Breast epithelium (tissue), 4 donors: ENCODE measurements at places on chromosomes 3 and 15. TPM values are rescaled to one million over a fixed set of nuclear protein-coding genes. Genes with fewer than 3 reads are reported as not detected.

DNA sequence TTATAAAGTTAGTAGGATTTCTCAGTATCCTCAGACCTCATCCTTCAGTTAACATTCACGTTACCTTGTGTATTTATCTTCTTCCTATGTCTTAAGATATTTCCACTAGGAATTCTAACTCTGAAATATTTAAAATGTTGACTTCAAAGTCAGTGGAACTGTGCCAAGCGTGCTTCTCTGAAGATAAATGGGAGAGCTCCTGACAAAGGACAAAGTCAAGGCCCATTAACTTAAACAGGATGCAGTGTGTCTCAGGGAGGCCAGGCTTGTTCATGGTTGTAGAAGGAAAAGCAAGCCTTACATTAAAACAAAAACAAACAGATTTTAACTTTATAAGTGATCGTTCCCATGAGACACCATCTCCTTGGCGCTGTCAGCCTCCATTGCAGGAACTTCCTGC is 41.5 kb downstream of the ABHD17C start:
- DNase-seq = no peak

Gene CHRFAM7A
- 0.73 TPM for total RNA-seq

- DNase-seq = no peak
Measured at GRCh38 chr3:105866656-105867653, 1.9 kb downstream of the CBLB start.

DNA sequence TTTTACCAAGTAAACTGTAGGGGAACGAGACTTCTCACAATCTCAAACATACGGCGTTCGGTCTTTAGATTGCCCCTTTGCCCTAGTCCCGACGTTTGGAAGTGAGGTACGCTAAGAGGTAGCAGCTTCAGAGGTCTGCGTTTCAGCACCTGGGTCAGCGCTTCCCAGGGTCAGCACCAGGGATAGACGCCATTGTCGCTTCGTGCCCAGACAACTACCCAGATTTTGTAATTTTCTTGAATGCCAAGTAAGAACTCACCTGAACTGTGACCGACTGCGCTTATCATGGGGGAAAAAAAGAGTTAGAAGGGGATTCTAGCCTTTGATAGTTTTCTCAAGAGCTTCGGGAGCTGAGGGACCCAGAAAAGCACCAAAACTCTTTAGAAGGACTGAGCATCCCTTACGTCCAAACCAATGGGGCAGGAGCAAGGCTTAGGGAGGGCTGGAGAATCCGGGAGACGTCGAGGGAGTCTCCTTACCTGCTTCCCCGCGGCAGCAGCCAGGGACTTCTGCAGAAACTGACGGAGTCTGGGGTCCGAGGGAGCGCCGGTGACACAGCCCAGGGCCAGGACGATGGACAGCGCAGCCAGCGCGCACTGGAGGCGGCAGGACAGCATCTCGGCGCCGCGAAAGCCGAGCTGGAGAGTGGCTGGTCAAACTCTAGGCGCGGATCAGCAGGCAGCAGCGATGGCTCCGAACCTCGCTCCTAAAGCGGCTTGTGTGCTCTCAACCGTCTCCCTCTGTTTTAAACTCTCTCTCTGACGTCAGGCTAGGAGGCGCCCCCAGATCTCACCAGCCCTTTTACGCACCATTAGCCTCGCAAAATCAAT is at the start of gene SST:
Gene SST (minus strand): TSS at position 720 of the 830 bp plus-strand sequence. CDS start 103 bp downstream, at position 617.
- DNase-seq = no peak

GRCh38 chr15:60480888-60481287 is 1.9 kb upstream of the ICE2 start:
- DNase-seq = no peak

- no peak for DNase-seq
Measured at GRCh38 chr3:192419312-192419711, 308.0 kb downstream of the FGF12 start.

- no peak for DNase-seq
Measured at GRCh38 chr3:194972641-194973040, 287.0 kb downstream of the FAM43A start.

DNA sequence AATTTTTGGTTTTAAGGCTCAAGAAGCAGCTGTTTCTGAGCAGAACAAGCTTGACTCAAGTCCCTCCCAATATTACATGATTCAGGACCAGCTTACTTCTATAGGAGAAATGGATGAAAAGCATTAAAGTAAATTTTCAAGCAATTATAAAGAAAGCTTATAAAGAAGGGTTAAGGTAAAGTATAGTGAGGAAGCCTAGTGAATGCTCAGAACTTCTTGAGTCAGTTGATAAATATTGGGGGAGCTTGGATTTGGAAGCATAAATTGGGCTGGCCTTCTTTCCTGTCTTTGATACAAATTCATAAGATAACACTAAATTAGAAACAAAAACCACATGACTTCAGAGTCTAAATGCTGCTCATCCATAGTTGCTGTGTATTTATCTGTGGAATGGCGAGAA is 156.0 kb downstream of the CHL1 start:
- no peak for DNase-seq

DNA sequence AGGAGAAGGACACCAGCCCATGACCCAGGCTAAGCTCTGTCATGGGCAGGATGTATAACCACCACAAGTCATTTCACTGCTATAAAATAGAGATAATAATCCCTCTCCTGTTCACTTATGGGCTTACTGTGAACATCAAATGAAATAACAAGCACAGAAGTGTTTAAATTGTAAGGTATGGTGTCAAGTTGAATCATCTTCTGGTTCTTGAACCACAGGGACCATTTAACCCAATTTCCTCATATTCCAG is 44.3 kb upstream of the TLE3 start:
- DNase-seq = no peak

Gene RLBP1
- not detected for total RNA-seq

DNA sequence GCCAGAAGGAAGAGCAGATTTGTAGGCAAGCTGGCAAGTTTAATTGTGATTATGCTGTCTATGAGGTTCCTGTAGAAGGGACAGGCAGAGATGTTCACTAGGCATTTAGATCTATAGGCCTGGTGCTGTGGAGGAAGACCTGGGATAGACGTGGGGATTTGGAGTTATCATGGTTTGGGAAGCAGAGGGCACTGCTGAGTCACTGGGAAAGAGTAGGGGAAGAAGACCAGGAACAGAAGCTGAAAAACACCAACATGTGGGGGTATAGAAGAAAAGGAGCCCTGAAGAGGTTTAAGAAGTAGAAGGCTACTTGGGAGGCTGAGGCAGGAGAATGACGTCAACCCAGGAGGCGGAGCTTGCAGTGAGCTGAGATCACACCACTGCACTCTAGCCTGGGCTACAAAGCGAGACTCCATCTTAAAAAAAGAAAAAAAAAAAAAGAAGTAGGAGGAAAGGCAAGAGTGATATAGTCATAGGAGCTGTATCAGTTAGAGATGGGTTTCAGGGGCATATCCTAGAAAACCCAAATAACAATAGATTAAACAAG is 19.3 kb downstream of the GRK7 start:
- no peak for DNase-seq

DNA sequence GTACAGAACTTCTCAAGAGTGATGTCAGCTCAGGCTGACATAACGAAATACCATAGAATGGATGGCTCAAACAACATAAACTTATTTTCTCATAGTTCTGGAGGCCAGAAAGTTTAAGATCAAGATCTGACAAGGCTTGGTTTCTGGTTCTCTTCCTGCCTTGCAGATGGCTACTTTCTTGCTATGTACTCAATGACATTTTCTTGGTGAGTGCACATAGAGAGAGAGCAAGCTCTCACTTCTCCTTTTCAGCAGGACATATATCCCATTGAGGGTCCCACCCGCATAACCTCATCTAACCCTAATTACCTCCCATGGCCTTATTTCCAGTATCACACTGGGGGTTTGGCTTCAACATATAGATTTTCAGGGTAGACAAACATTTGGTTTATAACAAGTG is 1072.1 kb downstream of the PLOD2 start:
- no peak for DNase-seq

GRCh38 chr3:58696093-58696492 is 29.5 kb upstream of the FAM3D start:
- no peak for DNase-seq

DNA sequence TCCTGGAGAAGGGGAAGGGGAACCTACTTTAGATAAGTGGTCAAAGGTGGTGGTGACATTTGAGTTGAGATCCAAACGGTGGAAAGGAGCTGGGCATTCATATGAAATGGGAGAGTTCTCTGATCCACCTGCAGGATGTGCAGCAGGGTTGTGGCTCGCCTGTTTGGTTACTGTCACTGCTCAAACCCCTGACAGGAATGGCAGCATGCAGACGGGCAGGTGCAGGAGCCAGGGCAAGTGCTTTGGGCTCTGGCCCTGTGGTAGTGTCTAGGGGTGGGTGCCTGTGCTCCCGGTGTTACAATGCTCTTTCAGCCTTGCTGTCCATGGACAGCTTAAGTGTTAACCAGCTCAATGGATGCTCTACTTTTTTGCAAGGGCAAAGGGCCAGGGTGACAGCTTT is 18.5 kb downstream of the PAQR9 start:
- no peak for DNase-seq

Gene NUDT16
- 27.2 TPM for total RNA-seq

GRCh38 chr3:194169595-194169994 is 33.6 kb downstream of the HES1 start:
- DNase-seq = no peak

- no peak for DNase-seq
Measured at GRCh38 chr3:195213639-195214315, 57.2 kb downstream of the XXYLT1 start.

Gene VGLL3
- 60.0 TPM for total RNA-seq

Gene RARB
- total RNA-seq = 20.1 TPM

DNA sequence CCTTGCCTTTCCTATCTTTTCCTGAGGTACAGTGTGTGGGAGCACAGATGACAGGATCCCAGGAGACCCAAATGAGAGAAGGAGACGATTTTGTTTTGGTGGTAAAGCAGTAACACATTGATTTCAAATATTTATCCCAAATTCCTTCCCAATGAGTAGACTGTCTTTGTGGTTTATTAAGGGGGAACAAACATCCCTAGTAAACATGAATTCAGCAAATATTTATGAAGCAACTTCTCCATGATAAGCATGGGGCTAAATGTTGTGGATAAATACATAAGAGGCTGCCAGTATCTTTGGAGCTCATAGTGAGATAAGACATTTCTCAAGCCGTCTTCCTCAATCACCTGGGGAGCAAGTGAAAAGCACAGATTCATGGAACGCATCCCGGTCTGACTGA is 460.8 kb upstream of the CFAP20DC start:
- no peak for DNase-seq

DNA sequence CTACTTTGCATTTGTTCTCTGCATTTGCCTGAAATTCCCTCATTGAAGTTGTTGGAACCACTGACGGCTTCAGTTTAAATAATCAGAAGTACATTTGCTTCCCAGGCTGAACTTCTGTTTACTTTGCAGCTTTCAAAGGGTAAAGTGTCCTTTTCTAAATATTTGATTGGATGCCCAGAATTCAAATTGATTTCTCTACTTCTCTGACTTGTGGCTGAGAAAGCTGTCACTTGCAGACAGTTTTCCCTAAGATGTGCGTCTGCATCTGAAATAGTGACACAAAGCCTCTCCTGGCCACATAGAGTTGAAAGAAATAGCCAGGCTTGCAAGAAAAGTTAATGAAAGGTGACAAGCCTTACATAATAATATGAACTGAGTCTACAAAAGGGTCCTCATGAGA is 299.6 kb downstream of the THSD4 start:
- DNase-seq = no peak

Gene TRIM71
- total RNA-seq = not detected

DNA sequence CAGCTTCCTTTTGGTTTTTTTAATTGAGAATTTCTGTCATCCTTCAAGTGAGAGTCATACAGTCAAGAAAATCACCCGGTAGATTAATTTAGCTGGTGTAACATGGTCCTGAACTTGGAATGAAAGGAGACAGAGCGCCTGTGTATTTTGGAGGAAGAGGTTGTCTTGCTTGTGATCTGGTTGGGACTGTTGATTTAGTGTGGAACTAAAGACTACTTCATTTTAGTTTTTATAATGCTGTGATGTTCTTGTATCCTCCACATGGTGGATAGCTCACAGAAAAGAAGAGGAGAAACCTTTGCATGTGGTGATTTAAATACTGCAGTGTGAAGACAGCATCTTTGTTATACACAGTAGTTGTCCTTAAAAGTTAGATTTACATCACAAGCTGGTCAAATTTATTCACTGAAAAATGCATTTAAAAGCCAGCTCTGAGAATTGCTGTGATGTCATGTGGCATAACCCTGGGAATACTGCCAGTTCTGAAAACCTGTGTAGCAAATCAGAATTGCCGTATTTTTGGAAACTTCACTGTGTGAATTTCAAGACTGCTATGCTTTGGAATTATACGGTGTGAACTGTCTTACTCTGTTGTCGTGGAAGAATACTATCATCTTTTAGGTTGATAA is 268.5 kb downstream of the PTPRG start:
- no peak for DNase-seq

GRCh38 chr3:55090746-55091145 is 162.9 kb upstream of the LRTM1 start:
- no peak for DNase-seq

- DNase-seq = no peak
Measured at GRCh38 chr15:52163321-52164190, 27.6 kb downstream of the GNB5 start.

- DNase-seq = no peak
Measured at GRCh38 chr3:148084931-148085330, 612.8 kb upstream of the AGTR1 start.

DNA sequence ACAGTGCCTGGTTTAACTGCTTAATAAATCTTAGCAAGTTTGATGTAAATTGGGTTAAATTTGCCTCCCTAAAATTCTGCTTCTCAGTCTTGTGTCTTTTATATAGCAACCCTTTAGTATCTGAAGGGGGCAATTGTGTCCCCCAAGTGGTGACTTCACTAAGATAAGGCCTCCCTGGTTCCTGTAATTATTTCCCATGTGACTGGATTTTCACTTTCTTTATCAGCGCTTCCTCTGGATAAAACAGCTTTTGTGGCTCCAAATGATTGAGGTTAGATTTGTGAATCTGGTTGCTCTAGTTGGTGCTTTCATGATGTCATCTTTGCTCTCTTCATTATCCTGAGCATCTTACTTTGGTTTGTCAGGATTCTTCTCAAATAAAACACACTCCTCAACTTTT is 334.3 kb upstream of the CTDSPL start:
- DNase-seq = no peak

Gene KCNH8
- 4.4 TPM for total RNA-seq

Gene ZDHHC23
- total RNA-seq = 3.5 TPM

Gene KLF15
- total RNA-seq = 44.2 TPM

GRCh38 chr15:97893967-97894366 is 66.5 kb upstream of the ARRDC4 start:
- DNase-seq = no peak

- no peak for DNase-seq
Measured at GRCh38 chr3:194326192-194326967, 24.7 kb downstream of the CPN2 start.

DNA sequence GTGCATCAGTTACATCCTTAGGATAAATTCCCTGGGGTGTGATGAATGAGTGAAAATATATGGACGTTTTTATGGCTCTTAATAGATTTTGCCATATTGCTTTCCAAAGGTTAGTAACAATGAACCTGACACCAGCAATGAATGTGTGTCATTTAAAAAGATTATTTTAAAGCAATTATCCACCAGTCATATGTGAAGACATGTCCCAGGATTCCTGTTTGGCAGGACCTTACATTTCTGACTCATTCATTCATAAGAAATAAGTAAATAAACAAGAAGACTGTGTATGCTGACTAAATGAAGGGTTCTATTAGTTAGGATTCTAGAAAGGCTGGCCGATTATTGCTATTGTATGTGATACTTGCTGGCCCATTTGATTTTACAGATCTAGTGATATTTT is 201.5 kb downstream of the SOX2 start:
- no peak for DNase-seq

- DNase-seq = no peak
Measured at GRCh38 chr3:56557831-56558170, 826 bp downstream of the CCDC66 start.
